ENCODE measurements at places on chromosomes 5 and 9.

GRCh38 chr5:124377386-124377785, 369.1 kb downstream of the ZNF608 start:
- DNase-seq, result no peak

DNA sequence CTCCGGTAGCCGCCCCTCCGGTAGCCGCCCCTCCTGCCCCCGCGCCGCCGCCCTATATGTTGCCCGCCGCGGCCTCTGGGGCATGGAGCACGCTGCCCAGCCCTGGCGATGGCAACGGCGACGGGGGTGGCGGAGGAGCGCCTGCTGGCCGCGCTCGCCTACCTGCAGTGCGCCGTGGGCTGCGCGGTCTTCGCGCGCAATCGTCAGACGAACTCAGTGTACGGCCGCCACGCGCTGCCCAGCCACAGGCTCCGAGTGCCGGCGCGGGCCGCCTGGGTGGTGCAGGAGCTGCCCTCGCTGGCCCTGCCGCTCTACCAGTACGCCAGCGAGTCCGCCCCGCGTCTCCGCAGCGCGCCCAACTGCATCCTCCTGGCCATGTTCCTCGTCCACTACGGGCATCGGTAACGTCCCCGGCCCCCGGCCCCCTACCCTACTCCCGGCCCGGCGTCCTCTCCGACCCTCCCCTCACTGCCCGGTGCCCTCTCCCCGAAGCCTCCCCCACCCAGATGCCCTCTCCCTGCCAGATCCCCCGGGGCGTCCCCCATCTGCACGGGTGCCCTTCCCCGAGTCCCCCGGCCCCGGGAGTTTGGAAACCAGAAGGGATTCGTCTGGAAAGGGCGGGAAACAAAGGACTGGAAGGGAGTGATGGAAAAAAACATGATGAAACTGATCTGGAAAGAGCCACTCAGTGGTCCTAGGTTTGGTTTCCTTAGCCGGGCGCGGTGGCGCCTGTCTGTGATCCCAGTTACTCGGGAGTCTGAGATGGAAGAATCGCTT, 417 bp downstream of the SRD5A1 start:
- peak; percentile 50 for DNase-seq

DNA sequence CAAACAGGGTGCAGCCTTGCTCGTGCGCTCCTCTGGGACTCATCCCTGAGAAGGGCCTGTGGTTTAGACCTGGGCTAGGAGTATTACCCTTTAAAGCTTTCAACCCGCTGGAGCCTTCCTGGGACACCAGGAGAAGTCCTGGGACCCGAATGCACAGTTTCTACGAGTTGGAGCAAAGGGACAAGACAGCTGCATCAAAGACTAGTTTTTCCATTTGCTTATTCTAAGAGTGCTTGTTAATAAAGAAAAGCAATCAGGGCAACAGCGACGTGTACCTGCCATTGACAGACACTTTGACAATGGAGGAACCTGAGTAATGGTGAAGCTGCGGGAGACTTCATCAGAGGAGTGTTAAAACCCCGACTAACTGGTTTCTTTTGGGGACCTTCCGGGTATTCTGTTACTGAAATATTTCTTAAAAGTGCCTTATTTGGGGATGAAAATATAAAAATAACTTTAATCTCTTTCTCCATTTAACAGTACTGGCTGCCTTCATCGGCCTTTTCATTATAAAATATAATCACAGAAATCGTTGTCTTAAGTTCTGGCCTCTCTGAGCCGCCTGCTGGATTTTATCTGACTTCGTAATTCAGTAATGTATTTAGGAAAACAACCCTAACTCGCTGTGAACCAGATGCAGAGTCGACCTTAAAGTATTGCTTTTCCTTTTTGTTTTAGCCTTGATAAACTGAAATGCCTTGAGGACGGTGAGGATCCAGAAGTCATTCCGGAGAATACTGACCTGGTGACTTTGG, 732 bp downstream of the SNAPC3 start:
- peak; percentile 60 for DNase-seq

DNA sequence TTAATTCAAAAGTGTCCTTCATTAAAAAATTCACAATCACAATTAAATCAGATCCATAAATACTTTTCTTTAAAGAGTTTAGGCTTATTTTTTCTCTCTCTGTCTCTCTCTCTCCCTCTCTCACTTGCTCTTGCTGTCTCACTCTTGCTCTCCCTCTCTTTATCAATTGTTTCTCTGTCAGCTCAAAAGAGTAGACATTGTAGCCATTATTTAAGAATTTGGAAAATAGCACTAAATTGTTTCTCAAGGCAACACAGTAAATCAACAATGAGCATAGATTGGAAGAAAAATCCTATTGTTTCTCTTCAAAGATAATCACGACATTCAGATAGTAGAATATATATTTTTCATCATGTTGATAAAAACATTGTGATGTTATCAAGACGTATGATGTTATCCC, 1114.0 kb downstream of the PTPRD start:
- DNase-seq, result no peak

All from erythroblast (primary cell).